Activated T-cell treated with anti-CD3 and anti-CD28 coated beads for 1 hour (primary cell): ENCODE measurements at places on chromosomes 1 and 21.
A peak's percentile ranks its signal among the peaks of the same experiment; 100 is the strongest.

DNA sequence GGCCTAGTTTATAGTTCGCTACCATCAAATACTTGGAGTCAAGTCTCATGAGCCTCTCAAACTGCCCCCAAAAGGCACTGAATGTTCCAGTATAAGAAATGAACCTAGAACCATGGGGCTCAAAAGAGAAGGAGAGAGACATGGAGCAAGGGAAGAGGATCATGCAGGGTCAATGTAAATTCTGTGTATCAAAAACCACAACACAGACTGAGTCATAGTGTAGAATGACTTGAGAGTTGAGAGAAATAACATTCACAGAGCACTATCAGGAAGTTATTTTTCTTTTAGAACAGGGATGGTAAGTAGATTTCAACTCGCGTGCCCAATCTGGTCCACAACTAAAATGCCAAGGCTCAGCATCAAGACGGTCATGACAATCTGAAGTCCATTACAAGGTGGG is 59.8 kb downstream of the GNG12 start:
- no peak for DNase-seq

GRCh38 chr1:218363141-218363540 is 18.0 kb downstream of the TGFB2 start:
- DNase-seq = no peak

- peak; percentile 63 for DNase-seq
Observed at GRCh38 chr21:37072274-37072987, 440 bp downstream of the PIGP start.

GRCh38 chr1:46595127-46595526 is 8.9 kb downstream of the MKNK1 start:
- DNase-seq = no peak

- DNase-seq = no peak
Observed at GRCh38 chr1:183023601-183024316, 539 bp downstream of the LAMC1 start.

DNA sequence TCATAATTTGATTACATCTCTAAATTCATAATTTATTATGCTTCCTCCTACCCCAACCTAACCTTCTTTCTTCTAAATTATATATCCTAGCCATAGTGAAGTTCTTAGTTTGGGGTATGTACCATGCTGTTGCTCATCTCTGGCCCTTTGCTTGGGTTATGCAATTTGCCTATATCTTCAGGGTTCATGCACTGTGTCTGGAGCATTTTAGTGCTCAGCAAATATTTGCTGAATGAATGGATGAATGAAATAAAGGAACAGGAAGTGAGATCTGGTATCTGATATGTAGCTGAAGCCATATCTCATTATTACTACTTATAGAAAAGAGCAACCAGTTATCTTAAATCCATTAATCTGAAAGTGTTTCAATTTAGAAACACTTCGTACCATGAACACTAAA is 137.6 kb downstream of the GPATCH2 start:
- DNase-seq = no peak

DNA sequence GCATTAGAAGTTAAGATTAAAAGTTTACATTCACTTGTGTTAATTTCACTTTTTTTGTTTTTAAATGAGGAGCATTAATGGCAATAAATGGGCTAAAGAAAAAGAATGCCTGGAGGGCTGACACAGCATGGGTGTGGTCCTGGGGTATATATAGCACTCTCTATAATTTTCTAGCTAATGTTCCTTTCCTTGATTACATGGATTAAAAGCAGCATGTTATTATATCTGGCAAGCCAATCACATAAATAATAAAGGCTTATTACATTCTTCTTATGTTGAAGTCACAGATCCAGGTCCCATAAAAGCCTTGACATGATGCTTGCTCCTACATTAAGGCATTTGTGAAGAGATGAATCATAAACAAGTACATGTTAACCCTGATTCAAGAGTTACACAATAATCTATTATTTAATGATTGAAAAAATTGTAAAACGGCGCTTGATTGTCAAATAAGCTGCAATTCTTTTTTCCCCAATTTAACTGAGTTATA is 91.4 kb downstream of the LYPLAL1 start:
- no peak for DNase-seq
